ENCODE measurements at places on chromosomes 7 and 10. TPM values are rescaled to one million over a fixed set of nuclear protein-coding genes. Genes with fewer than 3 reads are reported as not detected.

The MRC1 gene
- total RNA-seq: 0.05 TPM

The DENND2A gene
- total RNA-seq: not detected

The ADAM22 gene
- total RNA-seq: 1.8 TPM

The SLC18A3 gene
- total RNA-seq: not detected

The ANKRD22 gene
- 0.24 TPM for total RNA-seq

The TCAF2 gene
- total RNA-seq: 33.9 TPM

The IL6 gene
- total RNA-seq: 1.9 TPM

The TMEM176B gene
- not detected for total RNA-seq

The MALRD1 gene
- not detected for total RNA-seq

The GBX1 gene
- total RNA-seq: not detected

The MYPN gene
- total RNA-seq: not detected

The HOXA3 gene
- total RNA-seq: not detected

The KCNIP2 gene
- total RNA-seq: 1.8 TPM

The ASB4 gene
- not detected for total RNA-seq

The UNC5B gene
- 0.02 TPM for total RNA-seq

The CCDC6 gene
- 49.1 TPM for total RNA-seq

The GIMAP2 gene
- 38.8 TPM for total RNA-seq
